ENCODE measurements at places on chromosomes 1 and 21. TPM values are rescaled to one million over a fixed set of nuclear protein-coding genes. Genes with fewer than 3 reads are reported as not detected.

The PCAT6 gene
- not detected for total RNA-seq

The CRP gene
- not detected for total RNA-seq

The SIM2 gene
- not detected for total RNA-seq

The CFAP107 gene
- total RNA-seq: 0.91 TPM

The ADAM30 gene
- not detected for total RNA-seq
